ENCODE measurements at places on chromosomes 2 and 18.
A peak's percentile ranks its signal among the peaks of the same experiment; 100 is the strongest.

DNA sequence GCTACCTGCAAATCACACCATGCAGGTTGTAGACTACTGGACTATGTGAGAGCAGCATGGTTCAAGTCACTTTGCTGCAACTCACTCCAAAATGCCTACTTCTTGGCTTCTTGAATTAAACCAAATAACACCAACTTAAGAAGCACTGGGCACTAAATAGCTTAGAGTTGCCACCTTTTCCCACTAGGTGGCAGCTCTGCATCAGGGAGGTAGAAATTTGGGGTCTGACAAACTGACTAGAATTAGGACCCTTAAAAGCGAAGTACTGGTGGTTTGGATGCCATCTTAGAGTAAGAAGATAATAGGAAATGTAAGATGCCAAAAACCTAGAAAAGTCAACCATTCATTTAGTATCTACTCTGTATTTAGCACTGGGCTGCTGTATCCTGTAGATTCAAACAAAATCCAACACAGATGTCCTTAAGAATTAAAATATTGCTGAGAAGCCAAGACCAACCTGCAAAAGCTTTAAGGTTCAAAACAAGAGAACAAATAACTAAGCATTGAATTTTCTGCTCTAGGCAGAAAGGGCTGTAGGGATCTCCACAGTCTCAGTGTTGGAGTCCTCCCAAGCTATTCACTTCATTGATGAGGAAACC lies 65.5 kb downstream of the CCBE1 start:
- no peak for DNase-seq

DNA sequence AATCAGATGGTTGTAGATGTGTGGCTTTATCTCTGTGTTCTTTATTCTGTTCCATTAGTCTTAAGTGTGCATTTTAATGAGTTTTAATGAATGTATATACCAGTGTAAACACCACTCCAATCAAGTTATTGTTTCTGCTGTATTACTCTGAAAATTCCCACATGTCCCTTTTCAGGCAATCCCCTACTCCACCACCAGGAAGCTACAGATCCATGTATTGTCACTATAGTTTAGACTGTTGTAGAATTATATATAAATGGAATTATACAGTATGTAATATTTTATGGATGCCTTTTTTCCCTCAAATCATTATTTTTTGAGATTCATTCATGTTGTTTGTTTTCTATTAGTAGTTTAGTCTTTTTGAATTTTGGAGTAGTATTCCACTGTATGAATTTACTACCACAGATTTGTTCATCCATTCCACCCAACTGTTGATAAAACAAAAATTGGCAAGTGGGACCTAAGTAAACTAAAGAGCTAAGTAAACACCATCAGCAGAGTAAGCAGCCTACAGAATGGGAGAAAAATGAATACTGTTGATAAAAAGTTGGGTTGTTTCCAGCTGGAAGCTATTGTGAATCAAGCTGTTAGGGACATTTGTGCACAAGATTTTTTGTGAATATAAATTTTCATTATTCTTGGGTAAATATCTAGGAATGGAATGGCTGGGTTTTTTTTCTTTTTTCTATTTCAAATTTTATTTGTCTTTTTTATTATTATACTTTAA lies 262.0 kb downstream of the CAMKMT start:
- no peak for DNase-seq

GRCh38 chr2:63614983-63615945 lies 26.5 kb downstream of the MDH1 start:
- DNase-seq = no peak

- DNase-seq = no peak
Observed at GRCh38 chr2:38248255-38248654, 128.8 kb downstream of the ATL2 start.

DNA sequence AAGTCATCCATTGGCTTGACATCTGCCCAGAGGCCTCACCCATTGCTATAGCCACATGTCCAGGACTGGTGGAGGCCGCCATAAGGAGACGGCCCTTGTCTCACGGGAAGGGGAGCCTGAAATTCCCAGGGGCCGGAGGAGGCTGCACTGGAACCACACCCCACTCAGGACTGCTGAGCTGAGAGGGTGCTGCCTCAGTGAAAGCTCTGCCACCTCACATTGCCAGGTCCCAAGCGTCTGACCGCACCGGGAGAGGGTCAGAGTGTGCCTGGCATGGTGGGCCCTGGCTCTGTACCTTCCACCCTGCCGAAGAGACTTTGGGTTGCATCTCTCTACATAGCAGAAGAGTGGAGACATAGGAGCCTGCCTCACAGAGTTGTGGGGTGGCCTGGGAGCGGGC lies 134.1 kb upstream of the GLI2 start:
- no peak for DNase-seq

DNA sequence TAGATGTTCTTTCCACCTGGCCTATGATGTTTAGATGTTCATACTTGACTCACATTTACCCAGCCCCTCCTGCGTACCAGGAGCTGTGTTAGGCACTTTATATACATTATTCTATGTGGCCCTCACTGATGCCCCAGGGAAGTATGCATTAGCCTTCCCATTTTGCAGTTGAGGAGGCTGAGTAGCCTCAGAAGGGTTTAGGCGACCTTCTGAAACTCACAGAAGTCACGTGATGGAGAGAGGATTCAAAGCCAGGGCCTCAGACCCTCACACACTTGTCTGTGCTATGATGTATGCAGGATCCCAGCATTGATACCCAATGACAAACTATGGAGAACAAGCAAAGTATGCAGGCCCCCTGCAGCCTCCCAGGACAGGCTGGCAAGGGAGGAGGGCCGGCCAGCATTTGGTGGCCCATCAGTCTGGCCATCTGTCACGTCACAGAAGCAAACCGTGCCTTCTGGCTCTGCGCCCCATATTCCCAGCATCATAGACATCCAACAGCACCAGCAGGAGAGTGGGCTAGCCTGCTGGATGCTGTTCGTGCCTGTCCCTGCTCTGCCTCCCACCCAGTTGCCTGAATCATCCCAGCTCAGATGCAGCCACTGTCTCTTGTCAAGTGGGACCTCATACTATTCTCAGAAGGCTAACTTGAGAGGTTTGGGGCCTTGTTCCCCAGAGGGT lies 33.6 kb downstream of the EHD3 start:
- no peak for DNase-seq

GRCh38 chr2:99554238-99554637 lies 64.4 kb upstream of the REV1 start:
- no peak for DNase-seq

GRCh38 chr18:78939105-78939504 lies 40.5 kb upstream of the SALL3 start:
- DNase-seq = no peak

- no peak for DNase-seq
Observed at GRCh38 chr2:175233135-175233719, 51.7 kb upstream of the ATP5MC3 start.

DNA sequence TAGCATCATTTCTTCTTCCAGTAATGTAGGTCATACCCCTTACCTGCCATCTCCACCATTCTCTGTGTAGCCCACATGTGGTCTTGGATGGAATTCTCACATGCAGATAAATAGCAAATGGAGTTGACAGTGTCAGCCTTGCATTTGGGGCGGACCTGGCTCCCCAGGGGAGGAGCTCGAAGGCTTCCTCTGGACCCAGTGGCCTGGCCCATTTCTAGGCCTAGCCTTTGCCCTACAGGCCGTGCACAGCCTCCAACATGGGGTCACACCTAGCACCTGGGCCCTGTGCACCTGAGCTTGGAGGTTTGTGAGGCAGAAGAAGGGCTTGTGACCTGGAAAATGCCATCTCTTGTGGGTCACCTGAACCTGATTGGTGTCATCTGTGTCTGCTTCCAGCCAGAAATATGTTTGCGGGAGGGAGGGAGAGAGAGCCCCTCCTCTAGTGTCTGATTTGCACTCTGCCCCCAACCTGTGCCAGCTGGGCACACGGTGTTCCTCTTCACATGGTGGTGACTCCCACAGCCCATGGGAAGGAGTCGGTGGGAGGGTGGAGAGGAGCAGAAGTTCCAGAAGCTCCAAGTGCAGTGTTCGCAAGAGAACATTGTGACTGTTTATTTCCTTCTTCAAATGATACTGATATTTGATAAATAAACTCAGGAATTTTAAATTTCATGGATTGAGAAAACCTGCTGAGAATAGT lies 33.0 kb downstream of the ITGB1BP1 start:
- no peak for DNase-seq

- DNase-seq = peak; percentile 48
Observed at GRCh38 chr2:44358503-44358902, 2.8 kb downstream of the PREPL start.

- peak; percentile 28 for DNase-seq
Observed at GRCh38 chr2:231764760-231765159, 16.3 kb downstream of the PDE6D start.

GRCh38 chr2:236968880-236969534 lies 116.7 kb upstream of the COPS8 start:
- DNase-seq = no peak

DNA sequence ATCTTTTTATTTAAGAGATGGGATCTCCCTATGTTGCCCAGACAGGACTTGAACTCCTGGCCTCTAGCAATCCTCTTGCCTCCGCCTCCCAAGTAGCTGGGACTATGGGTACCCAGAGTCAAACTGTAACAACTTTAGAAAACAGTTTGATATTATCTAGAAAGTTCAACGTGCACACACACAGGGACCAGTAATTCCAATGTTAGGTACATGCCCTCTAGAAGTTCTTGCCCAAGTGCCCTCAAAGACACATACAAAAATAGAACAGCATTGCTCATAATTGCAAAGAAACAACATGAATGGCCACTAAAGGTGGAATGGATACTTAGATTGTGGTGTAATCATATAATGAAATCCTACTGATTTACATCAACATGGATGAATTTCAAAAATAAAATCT lies 12.6 kb upstream of the LPIN2 start:
- DNase-seq = no peak

DNA sequence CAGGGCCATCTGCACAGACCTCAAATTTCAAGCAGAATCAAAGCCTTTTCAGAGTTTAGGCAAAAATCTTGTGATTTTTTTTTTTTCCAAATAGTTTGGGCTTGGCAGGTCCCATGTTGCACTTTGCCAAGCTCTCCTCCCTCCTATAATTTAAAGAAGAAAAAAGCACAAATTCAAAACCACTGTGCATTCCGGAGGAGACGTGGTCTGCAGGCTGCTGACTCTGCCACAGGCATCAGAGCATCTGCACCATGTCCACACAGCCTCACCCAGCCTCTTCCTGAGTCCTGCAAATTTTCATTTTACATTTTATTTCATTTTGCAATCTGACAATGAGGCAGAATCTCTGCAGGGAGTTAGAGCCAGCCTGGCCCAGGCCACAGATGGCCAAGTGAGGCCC lies 15.7 kb upstream of the GPC1 start:
- no peak for DNase-seq

DNA sequence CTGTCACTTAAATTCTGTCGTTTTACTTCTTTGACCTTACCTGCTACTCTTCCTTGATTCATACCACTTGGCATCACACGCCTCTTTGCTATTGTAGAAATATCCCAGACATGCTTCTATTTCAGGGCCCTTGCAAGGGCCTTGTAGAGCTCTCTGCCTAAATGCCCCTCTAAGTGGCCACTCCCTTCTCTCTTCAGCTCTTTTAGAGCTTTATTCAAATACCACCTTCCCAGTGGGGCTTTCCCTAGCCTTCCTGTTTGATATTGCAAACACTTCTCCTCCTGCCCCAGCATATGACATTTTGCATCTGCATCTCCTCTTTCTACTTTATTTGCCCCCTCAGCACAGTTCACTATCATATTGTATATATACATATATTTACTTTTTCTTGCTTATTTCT lies 54.0 kb downstream of the PELI1 start:
- DNase-seq = peak; percentile 50

DNA sequence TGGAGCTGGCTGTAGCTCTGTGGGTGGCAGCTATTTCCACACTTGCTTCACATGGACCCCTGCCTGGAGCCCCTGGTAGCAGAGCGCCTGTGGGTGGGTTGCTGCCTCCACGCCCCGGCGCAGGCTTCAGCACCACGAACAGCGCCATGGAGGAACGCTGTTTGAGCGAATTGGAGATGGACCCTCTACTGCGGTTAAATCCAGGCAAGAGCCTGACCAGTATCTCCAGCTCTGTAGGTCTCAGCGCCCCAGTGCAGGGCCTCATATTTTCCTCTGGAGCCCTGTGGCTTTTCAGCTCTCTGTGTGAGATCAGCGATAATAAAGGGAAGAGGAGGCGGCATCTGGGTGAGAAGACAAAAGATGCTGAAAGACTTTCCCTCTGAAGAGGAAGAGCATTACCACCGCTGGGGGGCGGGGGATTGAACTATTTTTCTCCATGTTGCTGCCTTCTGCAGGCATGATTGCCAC lies 12.0 kb downstream of the ONECUT2 start:
- DNase-seq = peak; percentile 5

DNA sequence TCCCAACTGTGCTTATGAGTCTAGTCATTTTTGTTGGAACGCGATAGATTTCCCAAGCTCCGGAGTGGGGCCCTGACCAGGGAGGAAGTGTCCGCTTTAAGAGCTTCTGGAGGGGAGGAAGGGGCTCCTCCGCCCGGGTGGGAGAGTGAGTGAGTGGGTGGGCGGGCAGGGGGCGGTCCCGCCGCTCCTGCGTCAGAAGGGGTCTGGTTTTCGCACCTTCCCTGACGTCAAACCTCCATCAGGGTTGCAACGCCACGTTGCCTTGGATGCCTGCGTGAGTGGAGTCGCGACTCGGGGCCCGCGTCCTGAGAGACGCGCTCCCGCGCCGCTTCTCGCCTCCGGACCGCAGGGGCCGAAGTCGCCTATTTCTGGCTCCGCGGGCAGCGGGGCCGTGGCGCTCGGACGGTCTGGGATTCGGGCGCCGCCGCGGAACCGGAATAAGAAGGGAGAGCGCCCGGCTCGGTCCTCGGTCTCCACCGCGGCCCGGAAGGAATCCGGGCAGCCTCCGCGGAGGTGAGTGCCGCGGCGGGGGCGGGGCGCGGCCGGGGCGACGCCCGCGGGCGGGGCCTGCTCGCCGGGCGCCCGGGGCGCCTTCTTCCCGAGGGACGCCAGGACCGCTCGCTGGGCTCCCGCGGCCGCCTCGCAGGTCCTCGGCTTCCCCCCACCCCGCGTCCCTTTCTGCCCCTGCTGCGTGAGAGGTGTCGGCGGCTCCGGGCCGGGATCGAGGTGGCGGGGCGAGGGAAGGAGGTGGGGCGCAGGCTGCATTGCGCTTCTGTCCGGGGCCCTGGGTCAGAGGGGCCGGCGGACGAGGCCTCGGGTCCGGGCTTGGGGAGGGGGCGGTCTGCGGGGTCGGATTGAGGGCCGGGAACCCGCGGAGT lies at the start of gene ZDBF2:
ZDBF2 (plus strand) TSS at position 230 of the 878 bp plus-strand sequence. CDS start 7,187 bp downstream, outside the sequence.
- DNase-seq = peak; percentile 45

DNA sequence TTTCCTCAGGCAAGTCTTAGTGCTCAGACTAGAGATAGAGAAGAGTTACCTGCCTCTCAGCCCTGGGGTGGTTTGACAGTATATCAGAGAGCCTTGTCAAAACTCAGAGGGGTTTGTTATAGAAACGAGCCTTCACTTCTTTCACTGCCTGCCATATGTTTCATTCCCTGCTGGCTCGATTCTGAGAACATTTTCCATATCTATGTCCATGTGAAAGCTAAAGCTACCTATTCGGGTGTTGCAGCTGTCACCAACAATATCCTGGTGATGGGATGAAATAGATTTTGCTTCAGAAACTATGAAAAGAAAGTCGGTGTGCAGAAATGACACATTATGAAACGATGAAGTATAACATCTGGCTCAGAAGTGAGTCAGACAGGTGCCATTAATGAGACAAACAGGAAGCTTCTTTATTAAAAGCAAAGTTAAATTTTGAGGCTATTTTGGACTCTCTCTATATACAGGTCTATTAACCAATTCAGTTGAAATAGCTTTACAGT lies 56.1 kb upstream of the TANK start:
- no peak for DNase-seq
